Activated CD4-positive, alpha-beta T cell treated with anti-CD3 and anti-CD28 coated beads, Interleukin-2, amount 50 U/mL, for 24 hours (primary cell): ENCODE measurements at places on chromosomes 11 and 22.
A peak's percentile ranks its signal among the peaks of the same experiment; 100 is the strongest.

GRCh38 chr11:57349491-57350274, 11.5 kb downstream of the P2RX3 start:
- peak; percentile 31 for DNase-seq

DNA sequence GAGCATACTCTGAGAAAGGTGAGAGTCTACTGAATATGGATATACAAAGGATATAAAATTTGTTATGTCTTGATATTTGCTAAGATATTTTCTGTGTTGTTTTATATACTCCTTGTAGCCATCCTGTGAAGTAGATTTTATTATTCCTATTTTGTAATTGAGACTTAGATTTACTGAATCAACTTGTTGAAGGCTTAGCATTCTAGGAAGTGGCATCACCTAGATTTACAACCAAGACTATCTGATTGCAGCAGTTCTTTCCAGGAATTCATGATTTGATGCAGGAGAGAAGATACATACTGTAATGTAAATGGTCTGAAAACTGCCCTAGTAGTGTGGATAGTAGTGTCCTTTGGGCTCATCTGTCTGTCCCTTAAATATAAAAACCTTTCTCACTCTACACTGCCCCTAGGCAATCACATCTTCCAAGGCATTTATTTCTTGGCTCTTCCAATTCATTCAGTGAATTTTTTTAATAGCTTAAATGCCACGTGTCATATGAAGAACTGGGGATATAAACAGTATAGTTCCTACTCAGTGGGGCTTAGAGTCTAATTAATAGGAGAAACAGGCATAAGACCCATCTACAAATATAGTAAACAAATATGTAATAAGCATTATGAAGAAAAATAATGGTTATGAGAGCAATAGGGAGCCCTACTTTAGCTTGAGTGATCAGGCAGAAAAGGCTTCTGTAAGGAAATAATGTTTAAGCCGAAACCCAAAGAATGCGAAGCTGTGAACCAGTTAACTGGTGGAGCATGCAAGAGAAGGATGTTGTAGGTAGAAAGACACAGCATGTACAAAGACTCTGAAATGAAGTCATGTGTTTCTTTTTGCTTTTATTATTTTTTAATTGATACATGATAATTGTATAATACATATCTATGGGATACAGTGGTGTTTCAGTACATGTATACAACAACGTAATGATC, 13.6 kb downstream of the IPO7 start:
- no peak for DNase-seq

DNA sequence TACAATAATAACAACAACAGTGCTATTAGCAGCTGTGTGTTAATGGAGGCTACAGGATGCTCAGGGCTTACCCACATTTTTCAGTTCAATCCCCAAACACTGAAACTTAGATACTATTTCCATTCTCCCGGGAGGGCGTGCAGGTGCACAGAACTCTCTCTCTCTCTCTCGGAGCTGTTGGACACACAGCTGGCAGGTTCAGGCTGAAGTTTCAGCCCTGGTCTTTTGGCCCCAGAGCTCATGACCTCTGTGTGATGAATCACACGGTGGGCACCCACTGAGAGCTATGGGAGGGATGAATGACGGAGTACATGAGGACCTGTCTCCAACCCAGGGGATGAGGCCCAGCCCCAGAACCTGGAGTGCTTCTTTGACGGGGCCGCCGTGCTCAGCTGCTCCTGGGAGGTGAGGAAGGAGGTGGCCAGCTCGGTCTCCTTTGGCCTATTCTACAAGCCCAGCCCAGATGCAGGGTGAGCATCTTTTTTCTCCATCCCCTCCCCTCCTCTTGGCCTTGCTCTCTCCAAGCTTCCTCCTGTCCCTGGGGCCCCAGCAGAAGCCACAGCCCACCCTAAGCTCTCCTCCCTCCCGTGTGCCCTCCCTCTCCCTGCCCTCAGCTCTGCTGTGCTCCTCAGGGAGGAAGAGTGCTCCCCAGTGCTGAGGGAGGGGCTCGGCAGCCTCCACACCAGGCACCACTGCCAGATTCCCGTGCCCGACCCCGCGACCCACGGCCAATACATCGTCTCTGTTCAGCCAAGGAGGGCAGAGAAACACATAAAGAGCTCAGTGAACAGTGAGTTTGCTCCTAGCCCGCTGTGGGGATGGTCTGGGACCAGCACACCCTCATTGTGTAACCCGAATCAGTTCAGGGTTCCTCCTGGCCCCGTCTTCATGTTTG, 16.9 kb downstream of the CSF2RB start:
- no peak for DNase-seq

DNA sequence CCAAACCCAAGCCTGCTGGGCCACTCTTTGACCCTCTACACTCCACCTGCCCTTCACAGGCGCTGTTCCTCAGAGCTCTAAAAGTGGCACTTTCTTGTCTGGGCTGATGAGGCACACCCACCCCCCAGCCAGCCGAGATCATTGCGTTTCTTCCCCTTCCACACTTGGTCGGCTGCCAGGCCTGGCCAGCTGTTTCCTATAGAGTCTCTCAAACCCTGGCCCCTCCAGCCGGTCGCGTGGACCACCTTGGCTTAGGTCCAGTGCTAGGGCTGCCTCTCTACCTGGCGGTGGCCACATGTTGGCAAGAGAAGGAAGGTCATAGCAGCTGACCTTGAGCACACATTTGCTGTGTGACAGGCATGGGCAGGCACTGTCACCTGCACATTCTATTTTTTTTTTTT, 60.6 kb downstream of the PPP6R2 start:
- DNase-seq, result no peak

DNA sequence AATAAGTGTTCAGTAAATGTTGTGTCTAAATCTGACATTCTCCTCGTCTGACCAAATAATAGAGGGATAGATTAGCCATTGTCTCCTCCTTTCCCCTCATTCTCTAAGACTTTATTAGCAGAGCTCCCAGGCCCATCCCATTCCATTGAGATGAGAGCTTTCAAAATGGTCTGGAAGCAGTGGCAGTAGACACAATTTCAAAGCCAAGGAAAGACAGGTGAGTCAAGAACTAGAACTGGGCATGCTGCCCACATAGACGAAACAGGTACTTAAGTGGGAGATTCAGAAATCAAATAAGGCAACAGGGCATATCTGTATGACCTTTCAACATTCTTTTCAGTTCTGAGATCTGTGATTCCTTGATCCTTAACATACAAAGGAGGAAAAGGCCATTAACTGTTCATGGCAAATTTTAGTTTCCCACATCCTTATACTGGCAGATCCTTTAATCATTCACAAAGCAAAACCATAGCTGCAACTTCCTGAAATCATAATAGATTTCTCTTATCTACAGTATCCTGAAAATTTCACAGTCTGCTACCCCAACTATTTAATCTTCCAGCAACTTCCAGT, 96.6 kb upstream of the KCNA4 start:
- DNase-seq, result no peak

DNA sequence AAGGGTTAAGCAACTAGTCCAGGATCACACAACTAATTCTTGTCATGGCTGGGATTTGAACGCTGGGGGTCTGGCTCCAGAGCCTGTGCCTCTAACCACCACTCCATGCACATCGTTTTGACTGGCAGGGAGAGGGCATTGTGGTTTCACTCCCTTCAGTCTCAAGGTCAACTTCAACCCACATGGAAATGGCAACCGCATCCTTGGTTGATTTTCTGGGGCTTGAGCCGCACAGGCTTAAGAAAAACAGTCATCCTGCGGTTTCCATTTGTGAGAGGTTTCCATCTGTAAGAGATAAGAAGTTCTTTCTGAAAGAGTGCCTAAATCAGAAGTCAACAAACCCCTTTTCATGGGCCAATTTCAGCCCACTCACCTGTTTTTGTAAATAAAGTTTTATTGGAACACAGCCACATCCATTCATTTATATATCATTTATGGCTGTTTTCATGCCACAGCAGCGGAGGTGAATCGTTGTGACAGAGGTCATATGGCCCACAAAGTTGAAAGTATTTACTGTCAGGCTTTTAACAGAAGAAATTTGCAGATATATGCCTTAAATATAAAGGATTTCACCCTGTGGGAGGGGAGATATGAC, 65.7 kb downstream of the SGSM1 start:
- no peak for DNase-seq

- DNase-seq, result no peak
Observed at GRCh38 chr11:64122411-64123410, 43.2 kb downstream of the MACROD1 start.

DNA sequence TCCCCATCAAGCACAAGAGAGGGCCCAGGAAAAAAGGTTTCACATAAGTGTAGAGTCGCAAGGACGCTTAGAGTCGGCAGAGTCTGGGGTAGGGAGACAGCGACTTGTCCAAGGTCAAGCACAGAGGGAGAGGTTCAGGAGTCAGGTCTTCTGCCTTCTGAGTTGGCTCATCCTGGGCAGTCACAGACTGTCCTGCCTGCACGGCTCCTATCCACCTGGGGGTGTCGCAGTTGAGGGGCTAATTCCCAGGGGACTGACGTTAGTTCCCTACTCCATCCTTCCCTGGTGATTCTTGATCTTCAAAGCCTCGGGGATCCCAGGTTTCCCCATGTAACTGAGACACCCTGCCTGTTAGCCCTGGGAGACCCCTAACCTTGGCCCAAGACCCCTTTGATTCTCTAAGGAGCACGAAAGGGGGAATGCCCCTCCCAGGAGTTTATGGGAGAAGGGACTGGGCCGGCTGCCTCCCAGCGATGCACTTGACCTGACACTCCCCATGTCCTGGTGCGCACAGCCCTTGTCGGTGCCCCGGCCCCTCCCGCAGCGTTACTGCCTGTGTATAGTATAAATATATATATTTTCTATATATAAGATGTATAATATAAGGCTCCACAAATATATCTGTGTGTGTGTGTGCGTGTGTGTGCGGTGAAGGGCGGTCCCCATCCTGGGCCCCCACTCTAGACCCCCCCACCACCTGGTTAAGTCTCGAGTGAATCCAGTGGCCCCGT, 14.7 kb upstream of the TAB1 start:
- DNase-seq, result no peak

DNA sequence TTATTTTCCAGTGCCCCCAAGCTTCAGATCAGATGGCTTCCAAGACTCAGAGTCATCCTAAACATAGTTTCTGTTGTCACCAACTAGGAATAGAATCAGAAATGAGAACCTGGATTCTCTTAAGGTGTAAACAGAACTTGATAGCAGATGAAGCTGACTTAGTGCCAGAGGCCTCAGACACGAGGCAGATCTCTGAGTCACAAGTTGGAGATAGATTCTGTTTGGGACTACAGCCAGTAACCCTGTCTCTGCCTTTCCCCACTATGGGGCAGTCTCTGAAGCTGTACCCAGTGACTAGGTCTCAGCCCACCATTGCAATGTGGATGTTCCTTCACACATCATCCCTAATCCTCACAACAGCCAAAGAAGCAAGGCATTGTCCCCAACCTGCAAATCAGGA, 25.4 kb downstream of the NEU3 start:
- DNase-seq, result no peak

GRCh38 chr11:93984936-93985335, 36.2 kb upstream of the HEPHL1 start:
- DNase-seq, result no peak

- no peak for DNase-seq
Observed at GRCh38 chr11:65266210-65266609, 4.4 kb downstream of the POLA2 start.

GRCh38 chr22:32904044-32904443, 102.5 kb downstream of the TIMP3 start:
- DNase-seq, result no peak

DNA sequence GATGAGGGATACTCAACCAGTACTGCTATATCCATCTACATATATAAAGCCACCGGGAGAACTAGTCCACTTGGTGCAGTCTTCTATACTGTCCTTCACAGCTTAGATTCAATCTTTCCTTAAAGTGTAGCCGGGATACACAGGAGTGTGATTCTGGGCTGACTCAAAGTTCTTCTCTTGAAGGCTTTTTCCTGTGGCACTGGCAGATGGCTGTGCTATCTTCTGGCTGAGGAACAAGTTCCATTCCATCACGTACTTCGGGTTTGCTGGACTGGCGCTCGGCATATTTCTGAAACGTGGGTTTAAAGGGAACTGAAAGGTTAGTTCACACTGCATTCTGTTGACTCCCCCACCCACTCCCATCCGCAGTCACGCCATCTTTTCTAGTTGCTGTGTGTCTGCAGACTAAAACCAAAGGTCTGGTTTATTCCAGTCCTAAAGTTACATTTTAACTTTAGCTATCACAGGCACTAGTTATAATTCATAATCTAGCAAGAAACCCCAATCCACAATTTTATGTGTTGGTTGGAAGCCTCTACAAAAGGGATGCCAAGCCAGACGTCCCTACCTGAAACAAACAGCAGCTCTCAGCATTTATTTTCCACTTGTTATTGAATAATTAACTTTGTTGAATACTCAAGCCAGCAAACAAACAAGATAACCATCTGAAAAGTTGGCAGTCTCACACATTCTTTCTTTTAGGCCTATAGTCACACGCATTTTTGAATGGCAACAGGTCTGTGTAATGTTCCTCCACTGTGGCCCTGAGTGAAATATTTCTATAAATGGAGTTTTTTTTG, 7.5 kb upstream of the C11orf65 start:
- no peak for DNase-seq

DNA sequence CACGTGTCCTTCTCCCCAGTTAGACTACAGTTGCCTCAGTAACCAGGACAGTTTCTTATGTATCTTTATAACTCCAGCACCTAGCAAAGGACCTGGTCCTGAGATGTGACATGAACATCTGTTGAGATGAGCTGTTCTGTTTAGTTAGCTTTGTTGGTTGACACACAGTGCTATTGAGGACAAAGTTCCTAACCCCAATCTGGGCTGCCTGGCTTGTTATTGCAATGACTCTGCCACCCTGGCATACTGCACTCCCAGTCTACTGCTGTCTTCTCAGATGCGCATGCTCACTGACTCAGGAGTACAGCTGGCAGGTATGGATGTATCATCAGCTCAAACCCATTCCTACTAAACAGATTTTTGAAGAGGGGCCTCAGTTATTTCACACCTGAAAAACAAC, 7.4 kb downstream of the DESI1 start:
- DNase-seq, result no peak

DNA sequence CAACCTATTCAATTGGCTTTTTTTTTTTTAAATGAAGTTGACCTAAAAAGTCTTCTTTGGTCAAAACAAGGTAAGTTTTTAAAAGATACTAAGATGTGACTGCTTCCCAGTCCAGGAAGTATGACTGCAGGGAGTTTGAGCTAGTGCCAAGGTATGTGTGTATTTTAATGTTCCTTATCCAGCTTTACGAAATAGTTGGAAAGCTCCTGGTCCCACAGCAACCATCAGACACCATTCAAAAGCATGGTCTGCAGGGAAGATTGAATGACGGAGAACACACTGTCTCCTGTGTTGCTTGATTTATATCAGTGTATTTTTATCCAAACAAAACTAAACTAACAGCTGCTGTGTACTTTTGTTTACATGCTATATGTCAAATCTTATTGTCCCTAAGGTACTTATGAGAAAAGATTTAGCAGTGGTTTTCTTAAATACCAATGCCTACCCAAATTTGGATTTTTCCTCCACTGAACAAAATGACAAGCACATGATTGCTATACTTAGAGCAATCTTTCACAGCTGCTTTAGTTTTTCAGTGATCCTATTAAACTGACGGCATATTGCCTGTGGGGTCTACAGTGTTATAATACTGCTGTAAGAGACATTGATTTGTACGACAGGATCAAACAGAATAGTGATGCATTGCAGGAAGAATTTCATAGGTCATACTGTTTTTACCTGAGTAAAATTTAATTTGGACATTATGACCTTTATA, 122.9 kb downstream of the DCDC1 start:
- no peak for DNase-seq
